ENCODE measurements at places on chromosomes 1 and 21.

GRCh38 chr1:113984710-113985109 is 5.4 kb downstream of the OLFML3 start:
- no peak for DNase-seq

GRCh38 chr1:184567637-184568036 is 180.8 kb downstream of the C1orf21 start:
- DNase-seq, result no peak

DNA sequence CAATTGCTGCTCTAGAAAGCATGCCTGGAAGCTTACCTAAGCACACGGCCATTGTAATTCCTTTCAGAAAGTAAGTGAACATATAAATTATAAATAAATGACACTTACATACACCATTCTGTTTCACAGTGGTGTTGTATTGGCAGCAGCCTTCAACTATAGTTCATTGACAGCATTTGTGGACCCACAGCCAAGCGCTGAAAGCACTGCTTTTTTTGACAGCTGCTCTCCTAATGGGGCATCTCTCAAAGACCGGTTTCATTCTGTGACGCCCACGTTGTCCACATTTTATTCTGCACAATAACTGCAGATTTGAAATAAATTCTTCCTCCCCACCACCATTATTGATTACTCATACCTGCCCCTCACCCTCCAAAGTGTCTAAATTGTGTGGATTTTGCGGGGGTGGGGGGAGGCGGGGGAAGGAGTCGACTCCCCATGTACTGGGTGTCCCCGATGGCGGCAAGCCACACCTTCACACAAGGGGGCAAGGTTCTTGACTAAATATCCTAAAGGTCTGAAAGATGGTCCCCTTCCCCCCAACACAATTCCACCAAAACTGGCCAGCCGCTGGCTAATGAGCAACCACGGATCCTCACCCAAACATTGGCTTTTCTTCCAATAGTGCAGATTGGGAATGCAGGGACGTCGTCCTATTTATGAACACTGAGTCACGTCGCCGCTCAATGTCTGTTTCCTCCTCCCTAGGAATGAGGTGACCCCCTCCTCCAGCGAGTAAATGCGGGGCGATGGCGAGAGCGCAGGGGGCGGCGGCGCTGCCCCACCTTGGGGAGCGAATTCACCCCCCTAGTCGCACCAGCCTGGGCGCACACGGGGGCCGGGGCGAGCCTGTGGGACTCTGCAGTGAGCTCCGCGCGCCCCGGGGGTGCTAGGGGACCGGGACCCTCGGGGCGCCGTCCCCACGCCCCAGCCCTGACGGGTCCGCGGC is 960 bp downstream of the RCAN1 start:
- no peak for DNase-seq

- no peak for DNase-seq
Observed at GRCh38 chr1:173257805-173258204, 50.7 kb upstream of the TNFSF4 start.

DNA sequence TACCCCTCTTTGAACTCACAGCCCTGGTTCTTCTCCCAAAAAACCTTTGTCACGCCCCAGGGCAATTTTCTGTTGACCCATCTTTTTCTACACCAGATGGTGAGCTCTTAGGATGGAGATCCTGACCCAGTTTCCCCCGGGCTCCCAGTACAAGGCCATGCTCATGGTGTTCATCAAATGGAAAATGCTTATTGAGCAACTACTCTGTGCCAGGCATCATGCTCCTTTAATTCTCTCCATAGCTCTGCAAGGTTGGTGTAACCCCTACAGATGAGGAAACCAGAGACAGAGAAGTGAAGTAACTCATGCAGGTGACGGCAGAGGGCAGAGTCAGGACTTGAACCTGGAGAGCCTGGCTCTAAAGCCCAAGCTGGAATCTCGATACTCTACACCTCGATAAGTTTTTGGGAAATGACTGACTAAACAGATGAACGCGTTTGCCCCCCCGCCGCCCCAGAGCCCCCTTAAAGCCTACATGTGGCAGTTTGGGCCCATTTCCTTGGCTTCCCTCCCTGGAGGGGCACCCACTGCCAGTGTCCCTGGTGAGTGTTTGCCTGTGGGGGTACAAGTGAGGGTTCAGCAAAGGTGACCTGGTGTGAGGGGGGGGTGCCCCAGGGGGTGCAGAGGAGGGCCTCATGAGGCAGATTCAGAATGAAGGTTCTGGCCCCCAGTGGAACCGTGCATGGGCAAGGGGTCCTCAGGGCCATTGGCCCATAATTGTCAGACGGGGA is 30.2 kb upstream of the RUNX3 start:
- no peak for DNase-seq

DNA sequence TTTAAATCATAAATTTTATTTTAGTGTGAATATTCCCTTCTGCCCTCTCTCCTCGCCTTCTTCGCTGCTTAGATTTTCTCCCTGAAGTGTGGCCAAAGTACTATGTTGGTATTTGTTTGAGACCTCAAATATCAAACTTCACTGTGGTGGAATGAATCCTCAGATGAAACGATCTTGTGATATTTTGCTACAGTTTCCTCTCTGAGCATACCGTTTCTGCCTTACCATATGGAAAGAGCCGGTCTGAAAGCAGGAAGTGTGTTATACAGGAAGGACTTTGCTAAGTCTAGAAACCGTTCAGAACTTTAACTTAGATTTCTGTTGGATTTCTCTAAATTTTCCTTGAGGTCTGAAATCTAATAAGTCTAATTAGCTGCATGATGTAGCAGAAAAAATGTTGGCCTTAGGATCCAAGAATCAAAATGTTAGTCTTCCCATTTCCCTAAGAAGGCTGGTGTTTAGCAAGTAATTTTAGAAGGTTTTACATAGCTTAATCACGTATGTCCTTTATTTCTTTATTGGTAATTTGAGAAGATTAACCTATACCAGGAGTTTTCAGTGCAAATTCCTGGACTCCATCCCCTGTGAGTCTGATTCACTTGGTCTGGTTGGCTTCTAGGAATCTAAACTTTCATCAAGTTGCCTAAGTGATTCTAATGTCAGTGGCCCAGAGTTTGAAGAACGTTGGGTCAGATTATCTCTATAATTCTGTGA is 30.7 kb downstream of the SDCCAG8 start:
- no peak for DNase-seq

- DNase-seq, result no peak
Observed at GRCh38 chr1:235679644-235680043, 30.1 kb upstream of the GNG4 start.

DNA sequence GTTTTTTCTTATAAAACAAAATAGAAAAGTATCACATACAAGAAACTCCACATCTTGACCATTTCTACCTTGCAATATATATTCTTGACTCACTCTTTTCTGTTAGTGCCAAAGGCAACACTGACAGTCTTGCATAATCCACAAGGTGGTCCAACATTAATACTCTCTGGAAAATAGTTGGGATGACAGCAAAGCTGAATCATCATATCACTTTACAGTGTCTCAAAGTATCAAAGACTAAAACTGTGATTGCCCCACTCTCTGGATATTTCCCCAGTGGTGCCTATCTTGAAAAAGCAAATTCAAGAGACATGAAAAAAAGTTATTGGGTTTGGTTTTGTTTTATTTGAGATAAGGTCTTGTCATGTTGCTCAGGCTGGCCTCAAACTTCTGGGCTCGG is 14.6 kb upstream of the TGFBR3 start:
- no peak for DNase-seq

DNA sequence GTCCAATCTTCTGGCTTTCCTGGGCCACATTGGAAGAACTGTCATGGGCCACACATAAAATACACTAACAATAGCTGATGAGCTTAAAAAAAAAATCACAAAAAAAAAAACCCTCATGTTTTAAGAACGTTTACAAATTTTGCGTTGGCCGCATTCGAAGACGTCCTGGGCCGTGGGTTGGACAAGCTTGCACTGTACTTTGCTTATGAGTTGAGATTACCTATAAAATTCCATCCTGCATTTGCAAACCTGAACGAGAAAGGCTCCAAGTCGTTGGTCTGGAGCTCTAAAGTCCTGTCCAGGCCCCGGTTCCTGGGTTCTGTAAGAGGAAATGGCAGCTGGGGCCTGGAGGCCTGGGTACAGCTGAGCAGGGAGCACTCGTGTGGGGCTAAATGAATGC is 51.4 kb downstream of the KIAA1614 start:
- DNase-seq, result no peak

All from stimulated activated CD4-positive, alpha-beta T cell treated with anti-CD3 and anti-CD28 coated beads, Interleukin-1b, Interleukin-23, amount 100 ng/mL, for 4 hours (primary cell).